ENCODE measurements at places on chromosomes 7 and 10. TPM values are rescaled to one million over a fixed set of nuclear protein-coding genes. Genes with fewer than 3 reads are reported as not detected.

GRCh38 chr10:102744374-102745051 is 765 bp downstream of the WBP1L start:
- DNase-seq = no peak

- no peak for DNase-seq
These were observed 1213.2 kb downstream of the XPNPEP1 start for GRCh38 chr10:108709927-108710722.

GRCh38 chr10:12499076-12499986 is 150.0 kb downstream of the CAMK1D start:
- DNase-seq = no peak

DNA sequence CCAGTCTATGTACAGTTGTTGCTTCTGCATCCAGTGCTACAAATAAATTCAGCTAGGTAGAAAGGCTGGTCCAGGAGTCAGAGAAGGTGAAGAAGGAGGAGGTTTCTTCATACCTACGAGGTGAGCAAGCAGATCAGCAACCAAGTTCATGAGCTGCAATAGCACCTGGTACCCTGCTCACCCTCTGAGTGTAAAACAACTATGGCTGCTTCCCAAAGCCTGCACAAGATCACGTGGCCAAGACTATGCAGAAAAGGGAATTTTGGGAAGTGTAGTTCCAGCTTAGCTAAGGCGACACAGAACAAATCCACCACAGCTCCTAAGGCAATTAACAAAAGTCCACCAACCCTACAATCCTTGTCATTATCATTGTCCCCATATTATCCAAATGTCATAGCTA is 95.9 kb upstream of the AUTS2 start:
- no peak for DNase-seq

DNA sequence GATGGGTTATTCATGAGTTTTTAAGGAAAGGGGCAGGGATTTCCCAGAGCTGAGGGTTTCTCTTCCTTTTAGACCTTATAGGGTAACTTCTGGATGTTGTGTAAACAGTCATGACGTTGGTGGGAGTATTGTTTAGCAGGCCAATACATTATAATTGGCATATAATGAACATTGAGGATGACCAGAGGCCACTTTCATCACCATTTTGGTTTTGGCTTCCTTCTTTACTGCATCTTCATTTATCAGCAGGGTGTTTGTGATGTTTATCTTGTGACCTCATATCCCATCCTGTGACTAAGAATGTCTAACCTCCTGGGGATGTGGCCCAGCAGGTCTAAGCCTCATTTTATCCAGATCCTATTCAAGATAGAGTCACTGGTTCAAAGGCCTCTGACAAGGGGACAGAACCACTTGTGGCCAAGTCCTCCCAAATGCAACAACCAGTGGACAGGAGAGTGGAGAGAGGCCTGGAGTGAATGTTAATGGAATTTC is 77.3 kb upstream of the RPA3 start:
- no peak for DNase-seq

DNA sequence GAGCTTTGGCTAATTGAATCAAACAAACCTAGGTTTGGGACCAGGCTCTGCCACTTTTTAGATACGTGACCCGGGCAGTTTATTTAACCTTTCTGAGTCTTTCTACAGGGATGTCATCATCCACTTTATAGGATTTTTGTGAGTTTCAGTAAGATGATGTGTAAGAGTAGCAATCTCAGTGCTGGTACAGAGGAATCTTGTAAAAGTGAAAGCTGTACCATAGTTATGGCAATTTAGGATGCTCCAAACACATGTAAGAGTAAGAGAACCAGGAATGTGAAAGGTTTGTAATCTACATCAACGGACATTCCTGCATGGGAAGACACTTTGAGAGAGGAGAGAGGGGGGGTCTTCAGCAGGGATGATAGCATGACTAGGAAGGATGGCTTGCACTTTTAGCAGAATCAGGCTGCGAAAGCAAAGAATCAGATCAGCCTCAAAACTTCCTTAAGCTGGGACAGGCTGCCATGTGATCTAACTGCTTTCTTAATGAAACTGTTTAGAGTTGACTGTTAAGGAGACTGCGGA is 968 bp downstream of the NOLC1 start:
- no peak for DNase-seq

- DNase-seq = no peak
These were observed 109.6 kb upstream of the COBL start for GRCh38 chr7:51426163-51426562.

DNA sequence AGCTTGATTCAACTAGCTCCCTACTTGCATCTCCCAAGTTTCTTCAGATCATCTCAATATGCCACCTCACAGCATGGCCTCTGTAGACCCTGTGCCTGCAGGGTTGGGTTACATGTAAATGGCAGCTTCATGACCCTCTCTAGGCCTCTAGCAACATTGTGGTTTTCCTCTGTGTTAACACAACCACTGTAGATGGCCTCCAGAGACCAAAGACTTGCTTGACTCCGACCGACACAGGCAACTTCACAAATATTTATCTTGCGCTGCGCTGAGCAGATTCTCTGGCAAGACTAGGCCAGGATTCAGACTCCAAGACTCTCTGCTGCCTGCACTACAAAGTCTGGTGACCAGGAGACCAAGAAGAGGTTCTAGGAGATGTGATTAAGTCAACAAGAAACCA is 75.9 kb downstream of the CNOT4 start:
- DNase-seq = no peak

DNA sequence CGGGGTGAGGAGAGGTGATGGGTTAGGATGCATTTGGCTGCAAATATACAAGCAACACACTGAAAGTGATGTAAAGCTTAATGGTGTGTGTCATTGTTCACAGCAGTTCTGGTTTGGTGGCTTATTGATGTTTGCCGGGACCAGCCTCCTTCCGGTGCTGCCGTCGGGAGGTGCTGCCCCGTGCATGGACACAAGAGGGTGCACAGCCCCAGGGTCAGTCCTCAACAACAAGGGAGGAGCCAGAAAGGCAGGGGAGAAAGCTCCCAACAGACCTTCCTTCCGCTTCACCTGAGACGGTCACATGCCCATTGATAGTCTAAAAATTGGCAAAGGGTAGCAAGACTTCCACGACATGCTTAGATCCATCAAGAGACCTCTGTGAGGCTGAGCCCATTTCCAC is 9.5 kb downstream of the RNF32 start:
- DNase-seq = no peak

GRCh38 chr10:26890956-26891355 is 30.2 kb upstream of the ABI1 start:
- DNase-seq = no peak

DNA sequence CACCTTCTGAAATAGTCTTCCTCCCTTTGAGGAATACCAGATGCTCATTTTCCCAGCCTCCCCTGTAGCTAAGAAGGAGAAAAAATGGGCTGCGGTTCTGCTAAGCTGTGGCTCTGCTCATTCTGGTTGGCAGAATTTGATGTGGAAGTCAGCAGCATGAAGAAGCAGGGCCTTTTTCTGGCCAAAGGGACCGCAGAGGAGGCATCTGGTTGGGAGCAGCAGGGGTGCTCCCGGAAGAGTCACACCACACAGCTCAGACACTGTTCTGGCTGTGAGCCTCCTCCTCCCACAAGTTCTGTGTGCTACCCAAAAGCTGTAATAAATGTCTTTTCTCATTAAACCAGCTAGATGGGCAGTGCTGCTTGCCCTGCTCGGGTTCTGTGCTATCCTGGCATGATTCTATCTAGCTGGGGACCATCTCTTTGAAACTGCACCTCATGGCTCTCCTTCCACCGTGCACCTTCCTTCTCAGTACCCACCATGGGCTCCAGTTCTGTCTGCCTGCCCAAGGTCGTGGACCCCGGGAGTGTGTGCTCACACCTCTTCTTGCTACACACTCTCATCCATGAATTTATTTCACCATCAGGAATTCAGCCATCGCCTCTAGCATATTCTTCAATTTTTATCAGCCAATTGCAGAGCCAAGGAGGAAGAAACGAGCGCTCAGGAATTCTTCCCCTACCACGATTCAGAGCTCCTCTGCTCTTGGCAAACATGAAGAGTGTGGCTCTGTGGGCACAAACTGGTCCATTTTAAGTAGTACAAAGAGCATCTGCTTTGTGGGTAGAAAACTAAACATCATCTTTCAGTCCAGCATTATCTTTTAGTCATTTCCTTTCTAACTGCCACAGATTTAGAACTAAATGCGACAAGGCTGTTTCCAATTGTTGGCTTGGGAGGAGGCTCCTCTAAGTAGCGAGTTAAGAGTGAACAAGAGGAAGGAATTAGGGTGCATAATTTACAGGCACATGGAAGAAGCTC is 76.9 kb downstream of the FAM171A1 start:
- peak; percentile 43 for DNase-seq

DNA sequence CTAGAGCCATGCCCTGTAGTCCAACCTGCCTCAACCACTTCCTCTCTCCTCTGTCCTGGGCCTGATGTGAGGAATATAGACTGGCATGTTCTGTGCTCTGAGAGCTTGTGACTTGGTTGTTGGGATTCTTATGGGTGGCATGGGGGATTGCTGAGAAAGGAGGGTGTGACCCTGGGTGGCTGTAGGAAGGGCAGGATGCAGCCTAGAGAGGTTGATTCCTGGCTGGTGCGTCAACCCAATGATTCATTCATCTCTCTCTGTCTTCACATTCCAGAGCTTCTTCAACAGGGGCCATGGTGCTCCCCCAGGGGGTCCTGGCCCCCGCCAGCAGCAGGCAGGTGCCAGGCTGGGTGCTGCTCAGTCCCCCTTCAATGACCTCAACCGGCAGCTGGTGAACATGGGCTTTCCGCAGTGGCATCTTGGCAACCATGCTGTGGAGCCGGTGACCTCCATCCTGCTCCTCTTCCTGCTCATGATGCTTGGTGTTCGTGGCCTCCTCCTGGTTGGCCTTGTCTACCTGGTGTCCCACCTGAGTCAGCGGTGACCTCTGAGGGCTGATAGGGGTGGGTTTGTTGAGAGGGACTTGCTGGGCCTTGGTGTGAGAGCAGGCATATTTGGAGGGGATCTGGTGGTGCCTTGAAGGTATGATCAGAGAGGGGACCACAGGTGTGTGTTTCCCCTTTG is 2.6 kb downstream of the FAM241B start:
- DNase-seq = no peak

- no peak for DNase-seq
These were observed 38.7 kb upstream of the TRIL start for GRCh38 chr7:28996836-28997235.

DNA sequence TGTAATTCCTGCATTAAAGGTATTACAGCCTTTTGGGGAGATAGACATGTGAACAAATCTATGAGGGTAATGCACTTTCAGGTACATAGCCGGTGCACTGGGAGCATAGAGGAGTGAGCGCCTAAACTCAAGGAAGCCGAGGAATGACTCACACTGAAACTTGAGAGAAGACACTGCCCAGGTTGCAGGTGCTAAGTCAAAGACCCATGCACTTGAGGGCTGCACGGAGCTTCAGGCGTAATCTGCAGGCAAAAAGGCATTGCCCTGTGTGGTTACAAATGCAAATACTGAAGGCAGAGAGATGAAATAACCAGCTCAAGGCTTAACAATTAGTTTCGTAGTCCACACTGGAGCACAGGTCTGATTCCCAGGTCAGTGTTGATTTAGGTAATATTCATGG is 51.0 kb upstream of the OSBPL3 start:
- DNase-seq = no peak

GRCh38 chr10:24716295-24716694 is 7.4 kb downstream of the ARHGAP21 start:
- no peak for DNase-seq

DNA sequence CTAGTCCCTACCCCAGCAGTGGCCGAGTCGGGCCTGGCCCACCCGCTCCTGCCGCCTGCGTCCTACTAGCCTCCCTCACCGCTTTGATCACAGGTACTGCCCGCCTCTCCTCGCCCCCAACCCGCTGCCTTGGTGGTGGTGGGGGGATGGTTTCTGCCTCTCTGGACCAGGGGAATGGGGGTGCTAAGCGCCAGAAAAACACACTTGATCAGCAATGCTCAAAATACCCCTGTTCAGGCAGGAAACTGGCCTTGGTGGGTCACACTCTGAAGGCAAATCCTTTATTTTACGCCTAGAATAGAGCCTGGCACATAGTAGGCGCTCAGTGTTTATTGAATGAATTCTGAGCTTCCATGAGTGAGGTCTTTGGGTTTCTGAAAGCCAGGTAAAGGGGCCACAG is 1.0 kb upstream of the CRTAC1 start:
- no peak for DNase-seq

GRCh38 chr10:7470371-7470770 is 59.5 kb upstream of the SFMBT2 start:
- DNase-seq = no peak

GRCh38 chr7:118298771-118299170 is 74.3 kb downstream of the ANKRD7 start:
- DNase-seq = no peak

GRCh38 chr10:15043674-15044073 is at the start of gene OLAH:
Gene OLAH (plus strand): TSS chr10:15043943. CDS start chr10:15047289, 3,346 bp downstream.
- DNase-seq = no peak

DNA sequence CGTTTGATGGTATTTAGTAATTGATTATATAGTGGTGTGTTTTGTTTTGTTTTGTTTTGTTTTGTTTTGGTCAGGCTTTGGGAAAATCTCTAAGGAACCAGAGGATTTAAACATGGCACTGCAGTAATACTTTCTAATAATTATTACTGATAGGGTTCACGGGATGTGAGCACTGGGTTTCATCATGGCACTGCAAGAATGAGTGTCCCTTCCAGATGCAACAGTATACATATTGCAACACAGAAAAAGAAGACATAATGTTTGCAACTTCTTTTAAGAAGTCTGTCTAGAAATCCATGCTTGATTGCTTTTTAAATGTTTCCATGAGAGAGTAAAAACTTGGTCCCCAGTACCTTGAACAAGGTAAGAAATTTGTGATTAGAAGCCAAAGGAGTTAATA is 2.2 kb upstream of the CDCA7L start:
- no peak for DNase-seq

GRCh38 chr10:110528224-110528996 is 30.7 kb downstream of the DUSP5 start:
- no peak for DNase-seq

- no peak for DNase-seq
These were observed 60.1 kb downstream of the CFAP46 start for GRCh38 chr10:132882069-132882951.

Gene PTF1A
- not detected for total RNA-seq

Gene UNC5B
- total RNA-seq = 9.1 TPM

Gene EEPD1
- 12.2 TPM for total RNA-seq

Gene OLAH
- total RNA-seq = not detected

Gene ASNS
- 17.4 TPM for total RNA-seq

Gene C10orf67
- total RNA-seq = 0.36 TPM

Gene SLC39A12
- not detected for total RNA-seq

Gene CCDC3
- 2.7 TPM for total RNA-seq

Measured in heart left ventricle (tissue), 16 donors.